ENCODE measurements at places on chromosomes 1 and 21. TPM values are rescaled to one million over a fixed set of nuclear protein-coding genes. Genes with fewer than 3 reads are reported as not detected.

Gene PALMD
- 134 TPM for polyA plus RNA-seq

Gene RIPK4
- polyA plus RNA-seq: 0.04 TPM

Gene ATP1A2
- 79.3 TPM for polyA plus RNA-seq

Gene GCSAML
- not detected for polyA plus RNA-seq

Gene LCE2A
- polyA plus RNA-seq: not detected

Gene UMODL1
- not detected for polyA plus RNA-seq

Gene LMOD1
- 5.1 TPM for polyA plus RNA-seq

Gene IL6R
- 8.6 TPM for polyA plus RNA-seq

Gene SNX7
- 3.9 TPM for polyA plus RNA-seq

Gene OR10K1
- not detected for polyA plus RNA-seq

Gene KCNK1
- 11.9 TPM for polyA plus RNA-seq

Gene HMGN2
- 154 TPM for polyA plus RNA-seq

Gene SEC22B
- 10.7 TPM for polyA plus RNA-seq

Gene FMO2
- polyA plus RNA-seq: 7.5 TPM

Gene WNT3A
- polyA plus RNA-seq: not detected

Gene TSHB
- polyA plus RNA-seq: not detected

Gene MX1
- 9.5 TPM for polyA plus RNA-seq

Gene HORMAD1
- not detected for polyA plus RNA-seq

Gene GPR25
- not detected for polyA plus RNA-seq

Gene LCE6A
- polyA plus RNA-seq: not detected

Gene LCE1B
- not detected for polyA plus RNA-seq

Gene GUCA2A
- not detected for polyA plus RNA-seq

Gene VCAM1
- 1.9 TPM for polyA plus RNA-seq

Gene RGS18
- 0.42 TPM for polyA plus RNA-seq

Gene NGF
- 11.5 TPM for polyA plus RNA-seq

Gene EPHB2
- 0.11 TPM for polyA plus RNA-seq

Gene NMNAT2
- 0.53 TPM for polyA plus RNA-seq

Gene C1orf232
- polyA plus RNA-seq: not detected

Gene HSD3B2
- polyA plus RNA-seq: not detected

Gene PROK1
- 0.07 TPM for polyA plus RNA-seq

Gene IFNLR1
- polyA plus RNA-seq: 1.5 TPM

Gene CD1D
- 2.0 TPM for polyA plus RNA-seq

Gene E2F2
- 0.04 TPM for polyA plus RNA-seq

Gene NSL1
- polyA plus RNA-seq: 38.0 TPM

Gene DSCAM
- polyA plus RNA-seq: not detected

Gene PLA2G2C
- polyA plus RNA-seq: not detected

Gene FALEC
- polyA plus RNA-seq: 0.46 TPM

Gene TGFBR3
- 10.3 TPM for polyA plus RNA-seq

Gene ZFP69B
- polyA plus RNA-seq: 1.5 TPM

Gene CFAP45
- 0.29 TPM for polyA plus RNA-seq

All from heart left ventricle (tissue), 16 donors.